ENCODE measurements at places on chromosomes 1 and 21. TPM values are rescaled to one million over a fixed set of nuclear protein-coding genes. Genes with fewer than 3 reads are reported as not detected.
A peak's percentile ranks its signal among the peaks of the same experiment; 100 is the strongest.

DNA sequence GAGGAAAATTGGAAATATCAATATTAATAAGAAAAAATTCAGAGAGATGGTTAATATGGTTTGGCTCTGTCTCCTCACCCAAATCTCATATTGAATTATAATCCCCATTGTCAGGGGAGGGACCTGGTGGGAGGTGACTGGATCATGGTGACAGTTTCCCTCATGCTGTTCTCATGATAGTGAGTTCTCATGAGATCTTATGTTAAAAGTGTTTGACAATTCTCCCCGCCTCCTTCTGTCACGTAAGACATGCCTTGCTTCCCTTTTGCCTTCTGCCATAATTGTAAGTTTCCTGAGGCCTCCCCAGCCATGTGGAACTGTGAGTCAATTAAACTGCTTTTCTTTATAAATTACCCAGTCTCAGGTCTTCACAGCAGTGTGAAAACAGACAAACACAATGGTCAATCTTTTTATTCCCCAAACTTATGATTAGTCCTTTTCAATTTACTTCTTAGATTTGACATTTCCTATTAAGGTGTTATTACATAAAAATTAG is 11.0 kb downstream of the EGLN1 start:
- H3K27ac ChIP-seq = no peak overlapping the region
- no peaks in the 10 kb centered on the region for H3K27me3 ChIP-seq
- peaks cover 4% of the 10 kb centered on the region for H3K36me3 ChIP-seq
- DNase-seq = no peak
- no peak overlapping the region for H3K4me3 ChIP-seq

- H3K4me3 ChIP-seq = no peak overlapping the region
Observed at GRCh38 chr21:45016031-45016405, 58.4 kb upstream of the ADARB1 start.

Gene MYOG
- total RNA-seq = not detected

Gene NMNAT2
- 2.4 TPM for total RNA-seq

DNA sequence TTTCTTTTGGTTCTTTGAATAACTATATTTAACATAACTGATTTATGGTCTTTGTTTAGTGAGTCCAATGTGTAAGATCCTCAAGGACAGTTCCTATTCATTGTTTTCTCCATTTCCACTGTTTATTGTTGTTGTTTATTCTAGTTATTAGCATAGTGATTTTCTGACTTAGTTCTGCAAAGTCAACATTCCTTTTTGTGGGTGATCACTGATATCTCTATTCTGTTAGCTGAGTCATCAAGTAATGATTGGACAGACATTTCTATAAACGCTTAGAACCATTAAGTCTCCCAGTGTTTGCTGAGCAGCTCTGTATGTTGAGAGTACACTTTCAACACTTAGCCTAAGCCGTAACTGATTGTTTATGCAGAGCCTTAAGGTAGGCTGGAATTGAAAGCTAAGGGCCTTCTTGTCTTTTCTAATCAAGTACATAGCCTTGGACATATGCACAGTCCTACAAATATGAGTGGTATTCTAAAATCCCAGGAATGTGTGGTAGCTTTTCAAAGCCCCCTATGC is 87.1 kb downstream of the SLC5A9 start:
- H3K36me3 ChIP-seq = no peaks in the 10 kb centered on the region
- no peaks in the 10 kb centered on the region for H3K27me3 ChIP-seq
- H3K27ac ChIP-seq = no peak overlapping the region
- H3K4me3 ChIP-seq = no peak overlapping the region
- no peaks in the 10 kb centered on the region for H3K4me1 ChIP-seq

Gene SUMO3
- 110 TPM for total RNA-seq

Gene KIF2C
- total RNA-seq = 14.2 TPM

- H3K4me3 ChIP-seq = no peak overlapping the region
- peaks cover 4% of the 10 kb centered on the region for H3K4me1 ChIP-seq
- no peaks in the 10 kb centered on the region for H3K27me3 ChIP-seq
- no peak overlapping the region for H3K27ac ChIP-seq
Observed at GRCh38 chr1:109535971-109536491, 3.6 kb upstream of the GPR61 start.

DNA sequence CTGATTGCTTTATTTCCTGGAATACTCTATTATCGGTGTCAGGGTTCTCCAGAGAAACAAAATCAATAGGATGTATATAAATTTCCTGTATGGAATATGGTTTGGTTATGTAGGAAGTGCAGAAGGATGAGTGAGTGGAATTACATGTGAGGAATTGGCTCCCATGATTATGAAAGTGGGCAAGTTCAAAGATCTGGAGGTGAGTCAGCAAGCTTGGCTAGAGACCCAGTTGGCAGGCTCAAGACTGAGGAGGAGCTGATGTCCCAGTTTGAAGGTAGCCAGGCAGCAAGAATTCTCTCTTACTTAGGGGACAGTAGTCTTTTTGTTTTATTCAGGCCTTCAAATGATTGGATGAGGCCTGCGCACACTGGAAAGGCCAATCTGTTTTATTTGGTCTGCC is 57.5 kb downstream of the MAP3K7CL start:
- no peaks in the 10 kb centered on the region for H3K36me3 ChIP-seq
- peak; percentile 94 for DNase-seq
- no peak overlapping the region for H3K4me3 ChIP-seq

GRCh38 chr1:167912294-167912693 is 1.6 kb downstream of the ADCY10 start:
- H3K36me3 ChIP-seq = peaks cover 24% of the 10 kb centered on the region
- H3K27ac ChIP-seq = no peak overlapping the region
- peaks cover 2% of the 10 kb centered on the region for H3K4me1 ChIP-seq
- no peaks in the 10 kb centered on the region for H3K27me3 ChIP-seq

GRCh38 chr1:214075999-214076707 is 88.4 kb downstream of the PROX1 start:
- H3K27ac ChIP-seq = no peak overlapping the region
- H3K36me3 ChIP-seq = no peaks in the 10 kb centered on the region
- no peak for DNase-seq

Gene SPRR4
- not detected for total RNA-seq

- peak overlapping the region; percentile 13 for H3K27ac ChIP-seq
- no peak overlapping the region for H3K4me3 ChIP-seq
- DNase-seq = peak; percentile 78
- H3K36me3 ChIP-seq = no peaks in the 10 kb centered on the region
- H3K4me1 ChIP-seq = peaks cover 46% of the 10 kb centered on the region
Observed at GRCh38 chr1:221987860-221988520, 246.1 kb upstream of the DUSP10 start.

Gene GALNT2
- 111 TPM for total RNA-seq

DNA sequence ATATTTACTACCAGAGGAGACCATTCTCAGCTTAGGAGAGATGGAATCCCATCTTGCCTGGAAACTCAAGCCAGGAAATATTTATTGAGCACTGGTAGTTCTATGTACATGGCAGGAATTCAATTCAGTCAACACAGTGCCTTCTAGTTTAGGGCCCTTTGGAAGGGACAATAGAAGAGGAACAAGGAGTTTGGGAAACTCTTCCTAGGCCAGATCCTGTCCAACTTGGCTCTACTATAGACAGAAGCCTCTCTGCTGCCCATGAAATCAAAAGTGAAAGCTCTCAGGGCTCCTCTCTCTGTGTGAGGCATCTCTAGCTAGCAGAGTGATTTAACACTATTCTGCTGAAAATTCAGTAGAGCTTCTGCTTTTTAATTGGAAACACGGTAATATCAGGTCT is 244.6 kb upstream of the MAP1LC3C start:
- no peak overlapping the region for H3K27ac ChIP-seq
- no peak for DNase-seq
- H3K36me3 ChIP-seq = no peaks in the 10 kb centered on the region
- H3K4me3 ChIP-seq = no peak overlapping the region
- H3K27me3 ChIP-seq = no peaks in the 10 kb centered on the region

- no peak overlapping the region for H3K4me3 ChIP-seq
- H3K36me3 ChIP-seq = no peaks in the 10 kb centered on the region
Observed at GRCh38 chr21:34703571-34703970, 34.8 kb downstream of the CLIC6 start.

GRCh38 chr1:24708938-24709337 is 36.3 kb upstream of the CLIC4 start:
- H3K27me3 ChIP-seq = no peaks in the 10 kb centered on the region
- DNase-seq = no peak

DNA sequence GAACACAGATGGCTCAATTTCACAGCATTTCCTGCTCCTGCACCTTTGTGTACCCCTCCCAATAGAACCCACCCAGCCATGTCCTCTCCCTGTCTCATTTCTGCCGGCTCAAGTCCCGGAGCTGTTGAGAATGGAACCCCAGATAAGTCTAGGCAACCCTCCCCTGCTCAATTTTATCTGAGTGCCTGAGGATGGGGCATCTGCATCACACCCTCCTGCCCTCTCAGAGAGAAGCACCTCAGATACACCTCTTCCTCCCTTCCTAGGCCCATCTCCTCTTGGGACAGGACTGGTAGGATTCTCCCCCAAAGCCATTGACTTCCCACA is 1.1 kb downstream of the KIF21B start:
- H3K4me3 ChIP-seq = no peak overlapping the region
- H3K4me1 ChIP-seq = peaks cover 5% of the 10 kb centered on the region
- peaks cover 4% of the 10 kb centered on the region for H3K27me3 ChIP-seq
- H3K36me3 ChIP-seq = no peaks in the 10 kb centered on the region
- no peak for DNase-seq
- no peak overlapping the region for H3K27ac ChIP-seq

DNA sequence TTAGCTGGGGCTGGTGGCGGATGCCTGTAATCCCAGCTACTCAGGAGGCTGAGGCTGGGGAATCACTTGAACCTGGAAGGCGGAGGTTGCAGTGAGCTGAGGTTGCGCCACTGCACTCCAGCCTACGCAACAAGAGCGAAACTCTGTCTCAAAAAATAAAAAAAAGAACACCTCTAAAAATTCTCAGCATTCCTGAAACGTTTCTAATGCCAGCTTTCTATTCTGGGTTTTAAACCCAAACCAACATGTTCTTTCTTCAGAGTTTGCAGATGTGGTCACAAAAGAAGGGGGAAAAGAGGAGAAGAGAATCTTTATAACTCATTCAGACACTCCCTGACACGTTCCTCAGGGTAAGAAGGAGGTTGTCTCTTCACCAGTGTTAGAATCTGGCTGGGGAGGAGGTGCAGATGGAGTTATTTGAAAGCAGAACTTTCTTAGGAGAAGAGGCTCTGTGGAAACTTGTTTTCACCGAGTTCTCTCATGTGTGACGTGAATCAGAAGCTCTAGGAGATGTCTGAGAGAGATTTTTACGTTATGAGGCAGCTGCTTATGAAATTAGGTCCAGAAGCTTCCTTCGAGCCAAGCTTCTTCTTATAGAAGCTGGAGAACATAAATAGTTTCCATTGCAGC is 17.8 kb upstream of the CNR2 start:
- peak; percentile 88 for DNase-seq
- no peaks in the 10 kb centered on the region for H3K27me3 ChIP-seq
- peak overlapping the region; percentile 90 for H3K27ac ChIP-seq
- no peaks in the 10 kb centered on the region for H3K36me3 ChIP-seq
- peak overlapping the region; percentile 64 for H3K4me3 ChIP-seq
- H3K4me1 ChIP-seq = peaks cover 21% of the 10 kb centered on the region

GRCh38 chr1:16149146-16149545 is 6.7 kb downstream of the EPHA2 start:
- no peak overlapping the region for H3K27ac ChIP-seq
- H3K4me3 ChIP-seq = no peak overlapping the region
- no peaks in the 10 kb centered on the region for H3K27me3 ChIP-seq
- peaks cover 24% of the 10 kb centered on the region for H3K36me3 ChIP-seq

Gene FCRL5
- not detected for total RNA-seq

Gene SPRR3
- total RNA-seq = not detected

DNA sequence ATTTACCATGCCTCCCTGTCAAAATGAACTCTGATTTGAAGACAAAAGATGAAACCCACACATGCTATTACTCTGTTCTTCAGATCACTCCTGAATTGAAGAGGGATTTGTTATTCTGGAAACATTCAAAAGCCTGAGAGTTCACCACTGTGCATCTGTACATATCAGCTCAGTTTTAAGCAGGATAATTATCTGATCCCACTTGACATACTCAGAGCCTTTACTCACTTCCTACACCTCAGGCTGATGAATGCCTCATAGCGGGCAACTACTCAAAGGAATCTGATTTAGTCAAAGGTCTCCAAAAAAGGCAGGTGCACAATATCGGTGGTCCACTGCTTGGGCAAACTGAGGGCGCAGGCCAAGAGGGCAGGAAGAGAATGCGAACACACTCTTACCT is 47.5 kb upstream of the LPAR3 start:
- no peaks in the 10 kb centered on the region for H3K27me3 ChIP-seq
- no peak overlapping the region for H3K27ac ChIP-seq
- no peaks in the 10 kb centered on the region for H3K36me3 ChIP-seq
- H3K4me1 ChIP-seq = peaks cover 19% of the 10 kb centered on the region
- no peak overlapping the region for H3K4me3 ChIP-seq

DNA sequence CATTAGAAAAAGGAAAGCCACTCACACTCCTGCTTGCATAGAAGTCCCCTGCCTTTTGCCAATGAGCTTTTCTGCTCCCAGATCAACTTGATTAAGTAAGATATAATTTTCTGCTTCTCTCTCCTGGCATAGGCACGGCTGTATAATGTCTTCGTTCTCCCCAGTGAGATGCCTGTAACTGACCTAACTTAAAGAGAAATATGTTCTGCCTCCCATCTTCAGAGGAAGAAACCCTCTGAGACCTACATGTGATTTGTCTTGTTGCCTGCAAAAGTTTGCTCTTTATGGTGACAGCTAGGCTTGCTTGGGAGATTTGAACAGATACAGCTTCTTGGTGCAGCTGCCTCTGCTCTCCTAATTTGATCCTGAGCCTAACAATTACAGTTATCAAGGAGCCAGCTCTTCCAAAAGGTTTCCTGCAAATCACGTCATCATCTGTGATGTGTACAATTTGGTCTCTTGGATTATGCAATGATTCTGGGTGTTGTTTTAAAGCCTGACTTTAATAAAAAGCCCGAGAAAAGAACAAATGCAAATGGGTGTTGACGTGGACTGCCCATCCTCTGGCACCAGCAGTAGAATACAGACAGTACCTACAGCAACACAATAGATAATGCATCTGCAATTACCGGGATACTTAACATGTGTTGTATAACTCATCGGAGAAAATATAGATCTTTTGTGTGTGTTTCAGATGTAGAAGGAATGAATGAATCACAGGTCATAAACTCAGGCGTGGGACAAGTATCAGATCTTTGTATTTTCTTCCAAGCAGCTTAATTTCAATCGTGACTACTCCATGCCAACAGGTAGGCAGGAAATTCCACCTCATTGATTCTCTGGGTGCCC is 76.2 kb upstream of the KAZN start:
- 0 out of 2 replicates have a peak overlapping the region, but pooled peaks have one; percentile 3 for H3K4me3 ChIP-seq
- H3K27me3 ChIP-seq = no peaks in the 10 kb centered on the region
- H3K4me1 ChIP-seq = peaks cover 48% of the 10 kb centered on the region

DNA sequence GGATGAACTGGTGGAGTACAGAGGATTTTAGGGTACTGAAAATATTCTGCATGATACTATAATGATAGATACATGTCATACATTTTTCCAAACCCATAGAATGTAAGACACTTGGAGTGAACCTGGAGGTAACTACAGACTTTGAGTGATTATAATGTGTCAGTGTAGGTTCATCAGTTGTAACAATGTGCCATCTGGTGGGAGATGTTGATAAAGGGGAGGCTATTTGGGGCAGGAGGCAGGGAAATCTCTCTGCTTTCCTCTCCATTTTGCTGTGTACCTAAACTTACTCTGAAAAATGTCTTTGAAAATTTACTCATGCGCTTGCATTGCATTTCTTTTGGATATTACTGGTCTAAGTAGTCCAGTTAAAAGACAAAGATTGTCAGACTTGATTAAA is 35.2 kb downstream of the PTBP2 start:
- no peaks in the 10 kb centered on the region for H3K4me1 ChIP-seq
- DNase-seq = no peak
- peaks cover 52% of the 10 kb centered on the region for H3K36me3 ChIP-seq
- H3K4me3 ChIP-seq = no peak overlapping the region

GRCh38 chr1:156337052-156337887 is 822 bp downstream of the CCT3 start:
- peak; percentile 35 for DNase-seq
- peaks cover 20% of the 10 kb centered on the region for H3K4me1 ChIP-seq
- H3K27me3 ChIP-seq = no peaks in the 10 kb centered on the region
- peak overlapping the region; percentile 99 for H3K4me3 ChIP-seq
- peaks cover 34% of the 10 kb centered on the region for H3K36me3 ChIP-seq

Data from GM23248 (cell line).